IPS DF 6.9 (cell line): ENCODE measurements at places on chromosomes 5 and 9.

GRCh38 chr9:34365282-34365681 lies 11.4 kb downstream of the MYORG start:
- DNase-seq, result no peak

GRCh38 chr9:111039231-111039906 lies 1.1 kb upstream of the LPAR1 start:
- no peak for DNase-seq

DNA sequence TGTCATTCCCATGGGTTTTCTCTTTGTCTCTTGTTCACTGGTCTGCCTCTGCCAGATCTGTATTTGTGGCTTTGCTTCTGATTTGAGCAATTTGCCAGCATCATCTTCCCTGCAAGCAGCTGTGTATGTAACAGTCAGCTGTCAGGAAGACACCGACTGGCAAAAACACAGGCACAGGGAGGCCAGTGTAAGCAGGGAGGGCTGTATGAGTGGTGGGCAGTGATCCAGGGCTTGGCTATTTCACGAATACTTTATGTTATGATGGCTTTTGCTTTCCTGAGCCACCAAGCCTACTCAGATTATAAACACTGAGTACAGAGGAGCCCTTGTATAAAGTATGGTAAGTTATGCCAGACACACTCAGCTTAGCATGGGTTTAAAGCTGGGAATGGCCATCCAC lies 11.6 kb downstream of the BNIP1 start:
- DNase-seq, result no peak

DNA sequence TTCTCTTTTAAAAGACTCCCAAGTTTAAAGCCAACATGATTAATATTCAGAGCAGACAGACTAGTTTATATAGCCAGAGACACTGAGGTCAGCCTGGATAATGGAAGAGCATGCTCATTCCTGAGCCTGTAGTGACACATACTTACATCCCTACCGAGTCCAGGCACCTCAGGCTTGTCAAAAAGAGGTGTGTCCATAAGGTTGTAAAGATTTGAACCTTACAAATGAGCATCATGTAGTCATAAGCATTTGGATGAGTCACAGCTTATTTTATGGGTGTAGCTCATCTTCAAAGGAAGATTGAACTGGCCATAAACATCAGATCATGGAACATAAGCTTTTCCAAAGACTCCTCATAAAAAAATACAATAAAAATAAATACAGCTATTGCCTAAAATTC lies 333.5 kb downstream of the EFNA5 start:
- DNase-seq, result no peak
